Dermis microvascular lymphatic vessel endothelial cell (primary cell): ENCODE measurements at places on chromosomes 1 and 21. TPM values are rescaled to one million over a fixed set of nuclear protein-coding genes. Genes with fewer than 3 reads are reported as not detected.

Gene FYB2
- total RNA-seq = under 0.01 TPM in 1 of 2 replicates, not detected in the other

Gene ETV3L
- under 0.01 TPM in 1 of 2 replicates, not detected in the other for total RNA-seq

Gene AADACL4
- not detected in 2 replicates for total RNA-seq

Gene SPRR5
- total RNA-seq = not detected in 2 replicates

Gene CHRM3
- total RNA-seq = 0.26 and 1.8 TPM in 2 replicates

Gene LRRC7
- total RNA-seq = 0.13 TPM in 2 replicates

Gene KRTAP10-6
- not detected in 2 replicates for total RNA-seq

Gene TMEM125
- total RNA-seq = not detected in 2 replicates

Gene KIF21B
- 1.9 and 3.4 TPM in 2 replicates for total RNA-seq

Gene APP
- total RNA-seq = 603 and 1,215 TPM in 2 replicates
